ENCODE measurements at places on chromosomes 7 and 10.

GRCh38 chr10:58718596-58718995 is 205.9 kb downstream of the BICC1 start:
- DNase-seq, result no peak

DNA sequence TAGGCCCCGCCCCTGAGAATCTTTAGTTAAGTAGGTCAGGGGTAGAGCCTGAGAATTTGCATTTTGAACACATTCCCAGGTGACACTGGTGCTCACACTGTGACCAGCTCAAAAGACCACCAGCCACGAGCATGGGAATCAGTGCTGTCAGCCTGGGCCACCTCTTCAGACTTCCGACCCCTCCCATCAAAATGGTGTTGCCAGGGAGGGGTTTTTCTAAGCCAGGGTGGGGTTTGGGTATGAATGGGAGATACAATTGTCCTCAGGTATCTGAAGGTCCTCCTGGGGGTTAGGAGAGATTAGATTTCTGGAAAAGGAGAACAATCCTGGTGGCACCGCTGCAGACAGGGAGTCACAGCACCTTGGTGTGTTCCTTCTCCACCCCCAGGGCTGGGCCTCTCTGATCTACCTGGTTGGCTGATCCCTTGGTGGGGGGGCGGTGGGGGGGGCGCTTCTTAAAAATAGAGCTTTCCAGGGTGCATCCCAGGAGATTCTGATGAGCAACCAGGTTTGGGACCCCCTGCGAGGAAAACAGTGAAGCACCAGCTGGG is 111.5 kb upstream of the ANLN start:
- no peak for DNase-seq

- DNase-seq, result no peak
These were observed 33.3 kb upstream of the CAPZA2 start for GRCh38 chr7:116829041-116829440.

GRCh38 chr7:19944363-19945120 is 171.1 kb upstream of the TMEM196 start:
- no peak for DNase-seq

DNA sequence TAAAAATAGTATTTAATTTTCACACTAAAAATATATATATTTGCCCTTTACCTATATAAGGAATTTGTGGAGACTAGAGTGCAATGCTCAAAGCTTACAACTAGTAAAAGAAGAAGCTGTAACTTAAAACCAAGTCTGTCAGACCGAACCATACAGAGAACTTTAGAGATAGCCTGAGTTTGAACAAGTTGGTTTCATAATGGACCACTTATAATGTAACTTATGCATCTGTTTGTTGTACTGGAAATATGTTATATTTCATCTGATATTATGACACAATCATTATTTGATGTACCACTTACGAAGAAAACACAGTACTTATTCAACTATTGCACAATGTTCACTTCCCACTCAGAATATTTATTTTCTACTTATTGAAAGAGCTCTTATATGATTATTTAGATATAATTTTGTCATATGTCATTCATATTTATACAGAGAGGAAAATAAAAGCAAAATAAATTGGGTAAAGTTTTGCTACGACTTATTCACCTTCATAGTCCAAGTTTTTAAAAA is 462.8 kb downstream of the ATRNL1 start:
- DNase-seq, result no peak

DNA sequence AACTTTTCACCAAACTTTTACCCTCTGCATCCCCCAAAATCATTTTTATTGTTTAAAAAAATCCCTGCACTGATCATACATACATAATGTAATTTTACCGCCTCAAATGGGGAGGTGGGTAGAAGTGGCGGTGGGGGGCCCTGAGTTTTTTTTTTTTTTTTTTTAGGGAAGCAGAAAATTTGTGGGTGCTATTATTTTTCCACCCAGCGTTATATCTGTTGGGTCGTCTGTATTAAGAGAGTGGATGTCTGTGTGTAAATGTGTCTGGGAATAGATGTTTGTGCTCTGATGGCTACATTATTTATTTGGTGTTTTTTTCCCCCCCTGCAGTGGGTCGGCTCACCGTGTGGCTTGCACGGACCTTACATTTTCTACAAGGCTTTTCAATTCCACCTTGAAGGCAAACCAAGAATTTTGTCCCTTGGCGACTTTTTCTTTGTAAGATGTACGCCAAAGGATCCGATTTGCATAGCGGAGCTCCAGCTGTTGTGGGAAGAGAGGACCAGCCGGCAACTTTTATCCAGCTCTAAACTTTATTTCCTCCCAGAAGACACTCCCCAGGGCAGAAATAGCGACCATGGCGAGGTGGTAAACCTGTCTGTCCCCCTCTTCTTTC is 438 bp downstream of the ARID5B start:
- no peak for DNase-seq

DNA sequence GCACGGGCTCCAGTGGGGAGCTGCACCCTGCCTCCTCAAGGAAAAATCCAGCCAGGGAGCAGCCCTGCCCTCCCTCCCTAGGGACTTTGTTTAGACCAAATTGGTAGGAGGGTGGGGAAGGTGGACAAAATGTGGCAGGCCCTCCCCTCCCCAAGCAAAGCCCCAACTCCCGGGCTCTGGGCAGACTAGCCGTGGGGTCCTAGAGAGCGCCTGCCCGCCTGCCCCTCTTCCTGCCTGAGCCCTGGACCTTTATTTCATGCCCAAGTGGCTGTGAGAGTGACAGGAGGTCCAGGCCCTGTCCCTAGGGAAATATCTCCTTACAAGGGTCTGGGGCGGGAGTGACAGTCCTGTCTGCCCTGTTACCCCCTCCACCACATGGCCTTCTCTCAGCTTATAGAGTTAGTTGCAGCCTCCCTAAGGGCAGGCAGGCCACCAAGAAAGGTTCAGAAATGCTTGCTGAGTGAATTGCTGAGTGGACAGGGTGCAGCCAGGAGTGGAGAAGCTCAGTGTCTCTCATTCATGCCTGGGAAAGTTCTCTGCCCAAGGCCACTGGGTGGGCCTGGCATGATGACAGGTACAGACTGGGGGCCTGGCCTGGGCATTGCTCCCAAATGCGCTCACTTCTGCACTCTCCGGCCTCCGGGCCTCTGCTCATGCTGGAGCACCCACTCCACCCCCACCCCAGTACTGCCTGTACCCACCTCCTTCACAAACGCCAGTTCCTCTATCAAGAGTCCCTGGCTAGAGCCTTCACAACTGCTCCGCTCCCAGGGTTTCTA is 25.2 kb downstream of the DNAJB12 start:
- no peak for DNase-seq

GRCh38 chr10:23035569-23035968 is 59.8 kb upstream of the MSRB2 start:
- no peak for DNase-seq

- DNase-seq, result no peak
These were observed 70.4 kb upstream of the APBB1IP start for GRCh38 chr10:26367771-26368170.

DNA sequence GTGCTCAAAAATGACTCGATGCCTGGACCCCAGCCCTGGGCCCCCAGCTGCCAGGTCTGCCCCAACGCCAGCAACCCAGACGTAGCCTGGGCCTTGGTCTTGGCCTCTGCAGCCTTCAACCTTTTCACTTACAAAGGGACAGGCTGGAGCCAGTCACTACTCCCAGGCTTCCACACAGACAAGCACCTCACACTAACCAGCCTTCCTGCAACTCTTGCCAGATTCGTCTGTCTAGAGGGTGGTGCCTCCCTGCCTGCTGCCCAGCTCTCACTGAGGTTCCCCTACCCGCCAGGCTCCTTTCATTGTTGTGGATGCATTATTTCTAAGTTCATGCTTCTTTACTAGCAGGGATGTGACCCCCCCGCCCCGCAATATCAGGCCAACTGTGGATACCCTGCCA is 56.3 kb downstream of the NUDCD3 start:
- DNase-seq, result no peak

DNA sequence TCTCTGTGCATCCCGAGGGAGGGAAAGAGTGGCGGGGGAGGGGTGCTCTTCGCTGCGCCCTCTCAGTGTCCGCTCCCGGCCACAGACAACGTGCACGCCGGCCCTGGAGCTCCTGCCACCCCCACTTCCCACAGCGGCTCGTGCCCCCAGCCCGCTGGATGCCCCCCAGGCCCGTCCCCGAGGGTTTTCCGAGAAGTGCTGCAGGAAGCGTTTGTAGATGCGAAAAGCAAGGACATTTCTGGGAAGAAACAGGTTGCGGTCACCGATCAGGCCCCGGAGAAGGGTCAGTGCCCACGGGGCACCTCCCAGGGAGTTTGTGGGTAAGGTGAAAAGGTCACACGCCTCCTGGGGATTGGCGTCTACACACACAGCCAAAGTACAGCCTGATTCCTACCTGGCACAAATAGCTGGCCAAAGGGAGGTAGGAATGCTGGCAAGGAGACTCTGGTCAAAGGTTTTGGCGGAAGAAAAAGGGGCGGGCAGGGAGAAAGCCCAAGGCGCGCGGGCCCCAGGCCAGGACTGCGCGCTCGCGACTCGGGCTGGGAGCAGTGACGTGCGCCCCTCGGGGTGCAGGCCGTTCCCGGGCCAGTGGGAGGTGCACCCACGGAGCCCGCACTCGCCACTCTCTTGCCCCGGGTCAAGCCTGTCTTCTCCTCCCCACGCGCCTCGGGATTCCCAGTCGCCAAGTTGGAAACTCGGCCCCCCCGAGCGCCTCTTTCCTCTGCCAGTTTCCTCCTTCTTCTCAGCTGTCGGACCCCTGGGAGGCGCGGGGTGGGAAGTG is 1.5 kb upstream of the NRP1 start:
- no peak for DNase-seq

Data from pulmonary artery endothelial cell (primary cell).